ENCODE measurements at places on chromosomes 4 and X.
A peak's percentile ranks its signal among the peaks of the same experiment; 100 is the strongest.

DNA sequence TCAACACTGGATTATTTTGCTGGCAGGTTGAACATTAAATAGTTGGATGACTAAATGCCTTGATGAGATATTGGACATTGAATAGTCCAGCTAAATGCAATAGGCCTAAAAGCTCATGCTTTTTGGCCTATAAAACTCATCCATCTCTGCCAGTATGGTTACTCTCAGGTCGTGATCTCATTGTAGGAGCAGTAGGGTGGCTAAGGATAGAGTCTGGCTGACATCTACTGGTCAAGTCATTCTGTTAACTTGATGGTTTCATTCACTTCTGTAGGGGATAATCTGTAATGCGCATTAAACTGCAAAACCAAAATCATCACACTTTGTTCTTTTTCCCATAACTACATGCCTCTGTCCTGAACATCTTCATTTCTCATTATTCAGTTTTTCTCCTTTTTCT is 227.0 kb downstream of the DKK2 start:
- DNase-seq = peak; percentile 8

DNA sequence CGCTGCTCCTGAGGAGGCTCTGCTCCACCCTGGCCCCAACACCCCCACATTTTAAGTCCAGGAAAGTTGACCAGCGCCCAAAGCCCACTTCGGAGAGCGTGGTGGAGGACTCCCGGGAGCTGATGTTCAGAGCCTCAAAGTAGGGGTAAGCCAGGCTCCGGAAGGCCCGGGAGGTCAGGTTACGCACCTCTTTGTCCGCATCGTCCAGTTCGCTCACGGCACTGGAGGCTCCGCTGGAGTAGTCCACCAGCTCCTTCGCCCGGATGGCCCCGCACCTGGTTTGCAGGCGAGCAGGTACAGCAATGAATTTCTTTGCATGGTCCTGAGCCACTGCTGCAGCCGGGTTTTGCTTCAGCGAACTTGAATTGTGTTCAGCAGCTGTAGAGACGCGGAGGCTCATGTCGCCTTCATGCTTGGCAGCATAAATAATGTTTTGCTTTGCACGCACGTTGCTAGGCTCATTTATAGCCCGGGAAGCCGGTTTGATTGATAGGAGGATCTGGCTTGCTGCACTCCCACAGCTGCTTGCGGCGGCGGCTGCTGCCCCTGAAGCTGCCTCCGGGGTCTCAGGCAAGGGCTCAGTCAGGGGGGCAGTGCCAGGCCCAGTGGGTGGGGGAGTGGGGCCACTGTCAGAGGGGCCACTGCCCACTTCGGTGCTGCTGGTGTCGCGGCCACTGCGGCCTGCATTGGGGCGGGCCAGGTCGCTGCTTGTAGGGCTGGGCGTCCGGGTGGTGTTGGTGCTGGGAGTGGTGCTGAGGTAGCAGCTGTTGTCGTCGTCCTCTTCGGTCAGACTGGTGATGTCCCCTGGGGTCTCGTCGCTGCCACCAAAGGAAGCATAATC is 4.8 kb downstream of the C4orf54 start:
- no peak for DNase-seq

DNA sequence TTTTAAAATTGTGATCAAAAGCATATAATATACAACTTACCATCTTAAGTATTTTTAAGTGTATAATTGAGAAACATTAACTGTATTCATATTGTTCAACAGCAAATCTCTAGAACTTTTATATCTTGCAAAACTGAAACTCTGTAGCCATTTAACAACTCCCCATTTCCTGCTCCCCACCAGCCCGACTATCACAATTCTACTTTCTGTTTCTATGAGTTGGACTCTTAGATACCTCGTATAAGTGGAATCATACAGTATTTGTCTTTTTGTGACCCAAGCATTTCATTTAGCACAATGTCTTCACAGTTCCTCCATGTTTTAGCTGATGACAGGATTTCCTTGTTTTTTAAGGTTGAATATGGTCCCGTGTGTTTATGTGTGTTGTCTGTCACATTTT is 106.0 kb downstream of the LRBA start:
- DNase-seq = no peak

GRCh38 chr4:56250776-56251175 is 136.5 kb downstream of the AASDH start:
- DNase-seq = no peak

- DNase-seq = no peak
Observed at GRCh38 chr4:177178246-177178645, 131.4 kb upstream of the NEIL3 start.

DNA sequence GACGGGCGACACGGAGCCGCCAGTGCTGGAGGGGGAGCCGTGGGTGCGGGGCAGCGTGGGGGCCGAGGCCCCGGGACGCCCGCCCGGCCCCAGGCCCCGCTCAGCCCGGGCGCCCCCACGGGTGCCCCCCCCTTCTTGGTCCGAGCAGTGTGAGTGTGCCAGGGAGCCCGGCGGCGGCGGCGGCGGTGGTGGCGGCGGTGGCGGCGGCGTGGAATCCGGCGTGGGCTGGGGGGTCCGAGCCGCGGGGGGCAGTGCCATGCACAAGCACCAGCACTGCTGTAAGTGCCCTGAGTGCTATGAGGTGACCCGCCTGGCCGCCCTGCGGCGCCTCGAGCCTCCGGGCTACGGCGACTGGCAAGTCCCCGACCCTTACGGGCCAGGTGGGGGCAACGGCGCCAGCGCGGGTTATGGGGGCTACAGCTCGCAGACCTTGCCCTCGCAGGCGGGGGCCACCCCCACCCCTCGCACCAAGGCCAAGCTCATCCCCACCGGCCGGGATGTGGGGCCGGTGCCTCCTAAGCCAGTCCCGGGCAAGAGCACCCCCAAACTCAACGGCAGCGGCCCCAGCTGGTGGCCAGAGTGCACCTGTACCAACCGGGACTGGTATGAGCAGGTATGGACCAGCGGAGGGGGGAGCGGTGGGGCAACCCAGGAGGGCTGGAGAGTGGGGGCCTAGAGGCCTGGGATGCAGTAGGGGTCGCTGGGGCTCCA is 466 bp downstream of the DLG3 start:
- no peak for DNase-seq

DNA sequence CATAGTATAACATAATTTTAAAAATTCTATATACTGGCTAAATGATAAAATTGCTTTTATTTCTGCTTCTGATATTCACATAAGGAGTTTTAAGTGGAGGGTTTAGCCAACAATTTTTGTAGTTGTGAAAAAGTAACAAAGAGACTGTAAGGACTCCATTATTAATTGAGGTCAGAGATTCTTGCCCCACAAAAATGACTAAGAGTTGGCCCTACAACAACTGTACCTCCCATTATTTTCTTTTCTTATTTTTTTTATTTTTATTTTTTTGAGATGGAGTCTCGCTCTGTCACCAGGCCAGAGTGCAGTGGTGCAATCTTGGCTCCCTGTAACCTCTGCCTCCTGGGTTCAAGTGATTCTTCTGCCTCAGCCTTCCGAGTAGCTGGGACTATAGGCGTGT is 9.4 kb upstream of the ADH1B start:
- DNase-seq = no peak

- DNase-seq = peak; percentile 69
Observed at GRCh38 chr4:98143001-98143899, at the start of gene STPG2. STPG2 (minus strand) TSS chr4:98143476.

DNA sequence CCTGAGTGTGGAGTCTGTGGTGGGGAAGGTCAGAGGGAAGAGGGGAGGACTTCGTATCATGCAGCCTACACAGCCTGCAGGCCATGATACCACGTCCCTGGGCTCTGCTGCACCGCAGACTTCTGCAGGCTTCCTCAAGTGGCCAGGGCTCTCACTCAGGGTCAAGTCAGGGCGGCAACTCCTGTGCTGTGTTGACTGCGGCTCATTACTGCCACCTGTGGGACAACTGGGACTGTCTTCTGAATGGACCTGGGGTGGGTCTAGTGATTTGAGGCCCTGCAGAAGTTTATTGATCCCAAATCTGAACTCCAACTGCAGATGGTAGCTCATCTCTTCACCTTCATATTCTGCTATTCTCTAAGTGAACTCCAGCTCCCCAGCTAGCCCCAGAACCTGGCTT is 167.1 kb downstream of the NSUN7 start:
- DNase-seq = peak; percentile 73

DNA sequence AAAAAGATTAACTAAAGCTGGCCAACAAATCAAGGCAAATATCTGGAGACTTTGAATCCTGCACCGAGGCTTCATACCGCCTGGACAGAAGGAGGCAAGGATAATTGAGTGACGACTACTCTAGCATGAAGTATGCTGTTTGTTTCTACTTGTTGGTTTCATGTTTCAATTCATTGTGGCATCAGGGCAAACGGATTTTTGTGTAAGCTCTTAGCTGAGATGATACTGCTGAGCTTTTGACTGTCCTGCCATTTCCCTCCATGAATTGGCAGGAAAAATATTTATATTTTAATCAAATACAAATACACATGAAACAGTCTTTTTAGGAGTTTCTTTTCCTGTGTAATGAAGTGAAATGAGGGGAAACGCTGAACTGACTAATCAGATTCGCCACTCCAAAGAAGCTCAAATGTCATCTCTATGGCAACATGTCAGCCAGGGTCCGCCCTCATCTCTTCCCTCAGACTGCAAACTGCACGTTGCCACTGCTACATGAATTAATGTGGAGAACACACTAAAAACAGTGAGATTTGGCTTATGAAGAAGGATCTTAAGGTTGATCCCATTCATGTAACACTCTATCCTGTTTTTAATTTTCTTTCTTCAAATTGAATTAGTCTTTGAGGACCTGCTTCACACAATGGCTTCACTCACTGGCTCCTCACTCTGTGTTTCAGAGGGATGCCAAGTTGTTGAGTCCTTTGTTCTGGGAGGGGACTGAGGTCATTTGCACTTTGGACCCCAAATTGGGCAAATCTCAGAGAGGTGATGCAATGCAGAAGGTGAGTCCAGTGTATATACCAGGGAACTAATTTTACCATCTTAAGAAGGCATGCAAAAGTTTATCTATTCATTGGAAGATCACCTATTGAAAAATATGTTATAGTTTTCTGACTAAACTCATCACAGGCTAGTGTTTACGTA is 149.6 kb upstream of the MID1 start:
- DNase-seq = no peak

GRCh38 chr4:151665022-151665784 is 95.6 kb downstream of the GATB start:
- DNase-seq = no peak
